ENCODE measurements at places on chromosomes 11 and 22. TPM values are rescaled to one million over a fixed set of nuclear protein-coding genes. Genes with fewer than 3 reads are reported as not detected.
A peak's percentile ranks its signal among the peaks of the same experiment; 100 is the strongest.

DNA sequence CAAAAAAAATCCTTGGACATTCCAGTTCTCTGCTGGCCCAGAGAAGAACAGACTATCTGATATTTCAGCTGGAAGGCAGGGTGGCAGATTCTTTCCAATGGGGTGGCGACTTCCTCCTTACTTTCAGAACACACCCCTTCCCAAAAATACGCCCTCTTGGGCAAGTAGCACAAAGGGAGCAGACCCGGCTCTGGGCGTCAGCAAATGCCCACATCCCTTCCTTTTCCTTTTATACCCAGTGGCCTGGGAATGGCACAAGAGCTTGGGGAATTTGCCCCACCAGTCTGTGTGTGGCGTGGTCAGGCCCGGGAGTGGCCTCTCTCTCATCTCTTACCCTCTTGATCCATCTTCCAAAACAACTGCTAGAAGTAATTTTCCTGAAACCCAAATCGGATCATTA, 33.0 kb upstream of the NUP160 start:
- no peak overlapping the region for H3K4me3 ChIP-seq
- H3K4me1 ChIP-seq, result no peaks in the 10 kb centered on the region
- H3K36me3 ChIP-seq, result no peaks in the 10 kb centered on the region
- H3K27me3 ChIP-seq, result no peaks in the 10 kb centered on the region
- DNase-seq, result no peak
- no peak overlapping the region for H3K27ac ChIP-seq

GRCh38 chr11:10941414-10941813, 83.6 kb upstream of the ZBED5 start:
- no peak for DNase-seq
- no peak overlapping the region for H3K27ac ChIP-seq
- no peak overlapping the region for H3K4me3 ChIP-seq
- H3K4me1 ChIP-seq, result no peaks in the 10 kb centered on the region
- H3K27me3 ChIP-seq, result no peaks in the 10 kb centered on the region
- H3K36me3 ChIP-seq, result no peaks in the 10 kb centered on the region

- H3K4me1 ChIP-seq, result peaks cover 23% of the 10 kb centered on the region
- H3K27me3 ChIP-seq, result no peaks in the 10 kb centered on the region
- H3K4me3 ChIP-seq, result peak overlapping the region; percentile 85
- peaks cover 37% of the 10 kb centered on the region for H3K36me3 ChIP-seq
- DNase-seq, result no peak
Observed at GRCh38 chr11:65859812-65860277, 388 bp upstream of the MUS81 start.

- no peak overlapping the region for H3K27ac ChIP-seq
- no peak for DNase-seq
- H3K27me3 ChIP-seq, result no peaks in the 10 kb centered on the region
- H3K4me3 ChIP-seq, result no peak overlapping the region
Observed at GRCh38 chr11:41816396-41816795, 356.9 kb upstream of the LRRC4C start.

DNA sequence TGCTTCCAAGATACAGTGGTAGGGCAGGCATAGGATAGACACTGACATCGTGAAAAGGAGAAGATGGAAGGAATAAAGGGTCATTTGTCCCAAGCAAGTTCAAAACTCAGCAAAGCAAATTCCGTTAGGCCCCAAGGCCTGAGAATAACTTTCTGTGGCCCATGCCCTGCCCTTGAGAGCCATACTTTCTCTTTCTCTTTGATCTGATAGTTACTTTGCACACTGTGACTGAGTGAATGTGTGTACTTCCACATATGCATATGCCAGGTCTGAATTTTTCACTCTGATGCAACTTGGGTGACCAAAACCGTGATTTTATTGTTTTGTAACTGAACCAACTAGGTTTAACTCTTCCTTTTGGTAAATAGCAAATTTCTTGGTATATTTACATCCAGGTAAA, 371.5 kb downstream of the RAB38 start:
- no peaks in the 10 kb centered on the region for H3K27me3 ChIP-seq
- no peak overlapping the region for H3K27ac ChIP-seq
- no peaks in the 10 kb centered on the region for H3K4me1 ChIP-seq
- no peak overlapping the region for H3K4me3 ChIP-seq
- DNase-seq, result no peak

DNA sequence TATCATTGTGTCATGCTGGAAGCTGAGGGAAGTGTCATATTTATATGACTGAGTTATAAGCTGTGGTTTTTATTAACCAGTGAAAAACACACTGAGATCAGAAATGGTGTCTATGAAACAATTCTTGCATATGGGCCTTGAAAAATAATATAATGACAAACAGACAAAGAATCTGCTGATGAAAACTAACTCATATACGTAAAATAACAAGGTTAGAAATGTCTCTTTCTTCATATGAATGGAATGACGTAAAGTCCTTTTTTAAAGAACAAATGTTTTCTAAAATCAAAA, 48.8 kb upstream of the PHF21B start:
- no peak for DNase-seq
- H3K36me3 ChIP-seq, result no peaks in the 10 kb centered on the region
- peaks cover under 1% of the 10 kb centered on the region for H3K27me3 ChIP-seq
- no peak overlapping the region for H3K27ac ChIP-seq

DNA sequence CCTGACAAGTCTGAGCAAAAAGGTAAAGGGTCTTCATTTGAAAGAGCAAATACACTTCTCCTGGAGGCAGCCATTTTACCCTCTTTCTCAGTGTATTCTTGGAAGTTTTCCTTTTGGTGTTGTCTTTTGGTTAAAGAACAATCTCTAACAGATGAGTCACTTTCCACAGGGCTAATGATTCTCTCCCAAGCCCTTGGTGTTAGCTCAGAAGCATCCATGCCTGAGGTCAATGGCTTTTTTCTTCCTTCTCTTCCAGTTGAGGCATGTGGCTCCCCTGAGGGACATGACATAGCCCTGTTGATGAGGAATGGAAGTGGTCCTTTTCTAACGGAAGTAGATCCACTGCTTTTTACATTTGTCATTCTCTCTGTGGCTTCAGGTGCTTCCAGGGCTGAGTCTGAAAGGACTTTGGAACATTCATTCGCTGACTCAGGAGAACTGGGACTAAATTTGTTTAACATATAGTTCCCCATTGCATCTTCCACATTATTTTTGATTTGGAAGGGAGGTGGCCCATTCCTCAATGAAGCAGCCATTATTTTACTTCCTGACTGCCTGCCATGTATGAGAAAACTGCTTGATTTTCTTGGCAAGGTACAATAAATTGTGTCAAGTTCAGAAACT, 13.8 kb upstream of the POGLUT3 start:
- H3K27ac ChIP-seq, result no peak overlapping the region
- H3K36me3 ChIP-seq, result no peaks in the 10 kb centered on the region
- no peaks in the 10 kb centered on the region for H3K4me1 ChIP-seq
- H3K4me3 ChIP-seq, result no peak overlapping the region
- DNase-seq, result no peak

GRCh38 chr11:111604392-111605009, 2.3 kb downstream of the SIK2 start:
- H3K27ac ChIP-seq, result no peak overlapping the region
- H3K27me3 ChIP-seq, result no peaks in the 10 kb centered on the region
- no peaks in the 10 kb centered on the region for H3K36me3 ChIP-seq
- H3K4me1 ChIP-seq, result peaks cover 27% of the 10 kb centered on the region
- H3K4me3 ChIP-seq, result no peak overlapping the region

DNA sequence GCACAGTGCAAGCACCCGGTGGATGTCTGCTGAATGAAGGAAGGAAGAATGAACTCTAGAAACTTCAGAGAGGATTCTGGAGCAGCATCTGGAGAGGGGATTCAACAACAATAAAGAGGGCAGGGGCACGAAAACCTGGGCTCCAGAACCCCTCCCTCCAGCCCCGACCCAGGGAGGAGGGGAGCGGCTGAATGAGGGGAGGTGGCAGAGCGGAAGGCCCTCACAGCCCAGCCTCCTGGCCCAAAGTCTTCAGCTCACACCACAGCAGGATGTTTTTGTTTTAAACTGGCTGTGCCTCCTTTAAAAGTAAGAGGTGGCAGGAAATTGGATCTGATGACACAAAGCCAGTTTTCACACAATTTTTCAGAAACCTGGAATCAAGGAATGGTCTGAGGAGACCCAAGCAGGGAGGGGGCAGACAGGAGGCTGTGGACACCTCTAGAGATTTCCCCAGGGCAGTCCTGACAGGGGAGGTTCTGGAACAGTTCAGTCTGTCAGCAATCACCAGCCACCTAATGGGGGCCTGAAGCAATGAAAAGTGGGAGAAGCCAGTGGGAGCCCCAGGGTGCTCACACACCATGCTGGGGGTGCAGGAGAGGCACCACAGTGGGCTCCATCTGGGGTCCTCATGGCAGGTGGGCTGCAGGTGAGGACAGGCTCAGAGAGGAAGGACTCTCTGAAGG, 44.4 kb upstream of the TCF20 start:
- no peak for DNase-seq
- peaks cover 65% of the 10 kb centered on the region for H3K4me1 ChIP-seq
- no peak overlapping the region for H3K4me3 ChIP-seq

Gene C11orf52
- total RNA-seq, result 4.6 TPM

Gene OR51B4
- total RNA-seq, result 43.7 TPM

Gene OR52N4
- not detected for total RNA-seq

Gene CST6
- total RNA-seq, result 68.1 TPM

Gene ENDOD1
- 33.6 TPM for total RNA-seq

Gene CBX7
- 20.1 TPM for total RNA-seq

Gene TMA7B
- total RNA-seq, result not detected

All from HCT116 (cell line).